ENCODE measurements at places on chromosomes 7 and 10.

DNA sequence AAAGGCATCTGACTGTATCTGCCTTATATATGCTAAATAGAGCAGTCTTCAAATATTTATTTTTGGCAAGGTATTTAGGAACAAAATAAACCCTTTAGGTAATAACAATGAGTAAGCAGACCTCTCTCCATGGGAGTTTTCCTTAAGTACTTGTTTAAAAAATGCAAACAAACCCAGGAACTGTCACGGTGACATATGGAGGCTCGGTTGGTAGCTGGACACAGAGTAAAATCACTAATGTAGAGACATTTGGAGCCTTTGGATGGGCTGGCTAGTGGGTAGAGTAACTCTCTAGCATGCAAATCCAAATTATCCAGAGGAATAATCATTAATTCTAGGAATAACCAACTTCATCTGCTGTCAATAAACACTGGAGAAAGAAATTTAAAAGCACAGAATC, 71.6 kb upstream of the LAMB4 start:
- DNase-seq: no peak

- no peak for DNase-seq
Measured at GRCh38 chr7:134212576-134213546, 85.7 kb downstream of the LRGUK start.

- no peak for DNase-seq
Measured at GRCh38 chr10:77264107-77264506, 373.5 kb downstream of the KCNMA1 start.

- DNase-seq: peak; percentile 38
Measured at GRCh38 chr10:86345859-86346798, 20.5 kb downstream of the GRID1 start.

- DNase-seq: no peak
Measured at GRCh38 chr7:99409192-99409572, 413 bp downstream of the BUD31 start.

DNA sequence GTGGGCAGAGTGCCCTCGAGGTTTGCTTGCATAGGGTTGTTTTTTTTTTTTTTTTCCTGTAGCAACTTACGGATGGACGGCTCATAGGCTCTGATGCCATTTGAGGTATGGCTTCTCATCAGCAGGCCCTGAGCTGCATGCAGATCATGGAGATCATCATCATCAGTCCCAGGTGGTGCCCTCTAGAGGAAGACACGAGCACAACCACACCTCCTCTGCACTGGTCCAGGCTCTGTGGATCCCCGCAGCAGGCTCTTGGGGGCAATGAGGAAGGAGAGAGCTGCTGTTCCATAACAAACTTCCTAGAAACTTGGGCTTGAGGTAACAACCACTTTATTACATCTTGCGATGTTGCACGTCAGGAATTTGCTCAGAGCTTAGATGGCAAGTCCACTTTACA, 132.7 kb upstream of the CXCL12 start:
- no peak for DNase-seq

GRCh38 chr10:60439641-60440040, 50.0 kb upstream of the ANK3 start:
- DNase-seq: no peak

DNA sequence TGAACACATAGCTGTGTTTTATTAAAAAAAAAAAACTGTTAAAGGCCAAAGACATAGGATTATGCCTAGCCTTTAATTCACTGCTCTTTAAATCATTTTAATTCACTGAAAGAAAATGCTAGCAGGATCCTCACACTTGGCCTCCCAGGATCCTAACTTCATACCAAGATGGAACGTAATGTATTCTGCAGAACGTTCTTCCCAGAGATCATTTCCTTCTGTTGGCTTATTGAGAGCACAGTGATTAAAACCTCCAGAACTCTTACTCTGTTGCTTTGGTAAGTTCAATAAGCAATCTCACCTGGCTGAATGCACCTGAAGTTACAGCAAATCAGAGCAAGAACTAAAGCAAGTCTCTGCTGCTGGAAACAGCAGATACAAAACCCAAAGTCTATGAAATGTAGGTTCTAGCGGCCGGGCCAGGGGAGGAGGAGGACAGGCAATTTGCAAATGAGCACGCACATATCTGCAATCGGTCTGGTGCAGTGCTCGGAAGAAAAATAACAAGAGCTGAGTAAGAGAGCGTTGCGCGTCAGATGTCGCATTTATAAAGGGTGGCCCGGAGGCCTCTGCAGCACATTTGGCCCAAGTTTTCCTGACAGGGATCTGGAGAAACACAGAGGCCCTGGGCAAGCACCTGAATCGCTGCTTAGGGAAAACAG, 193.9 kb downstream of the FAM107B start:
- DNase-seq: no peak

- DNase-seq: no peak
Measured at GRCh38 chr10:117553142-117553814, 10.7 kb downstream of the EMX2 start.

DNA sequence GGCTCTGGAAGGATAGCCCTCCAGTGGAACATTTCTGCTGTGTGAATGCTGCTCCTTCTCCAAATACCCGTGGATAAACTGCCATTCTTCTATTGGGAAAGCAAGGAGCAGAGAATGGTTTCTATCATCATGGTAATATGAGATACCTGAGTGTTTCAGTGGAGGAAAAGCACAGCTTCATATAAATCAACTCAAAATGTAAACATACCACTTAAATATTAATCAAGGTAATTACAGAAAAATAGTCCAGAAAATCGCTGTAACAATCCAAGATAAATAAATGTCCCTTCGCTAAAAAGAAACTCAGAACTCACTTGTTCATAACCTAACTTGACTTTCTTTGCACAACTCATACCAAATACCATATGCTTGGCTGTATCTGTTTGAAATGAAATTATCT, 635.8 kb downstream of the PARD3 start:
- no peak for DNase-seq

GRCh38 chr7:132398253-132398925, 177.9 kb downstream of the PLXNA4 start:
- no peak for DNase-seq

DNA sequence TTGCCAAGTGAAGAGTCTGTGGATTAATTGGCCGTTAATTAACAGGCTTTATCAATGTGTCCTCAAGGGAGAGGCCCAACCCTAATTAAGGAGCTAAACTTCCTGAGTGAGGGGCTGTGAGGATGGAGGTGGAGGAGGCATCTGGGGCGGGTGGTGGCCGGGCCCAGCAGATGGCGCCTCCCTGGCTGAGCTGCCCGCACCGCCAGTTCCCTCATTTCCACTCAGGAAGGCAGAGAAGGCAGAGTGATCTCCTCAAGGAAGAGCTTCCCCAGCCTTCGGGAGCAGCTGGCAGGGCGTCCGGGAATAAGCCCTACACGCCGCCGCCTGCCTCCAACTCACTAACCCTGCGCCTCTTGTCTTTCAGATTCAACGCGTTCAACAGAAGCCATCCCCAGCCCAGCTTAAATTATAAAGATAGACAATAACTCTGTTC, 112.2 kb downstream of the CYTH3 start:
- DNase-seq: peak; percentile 92

DNA sequence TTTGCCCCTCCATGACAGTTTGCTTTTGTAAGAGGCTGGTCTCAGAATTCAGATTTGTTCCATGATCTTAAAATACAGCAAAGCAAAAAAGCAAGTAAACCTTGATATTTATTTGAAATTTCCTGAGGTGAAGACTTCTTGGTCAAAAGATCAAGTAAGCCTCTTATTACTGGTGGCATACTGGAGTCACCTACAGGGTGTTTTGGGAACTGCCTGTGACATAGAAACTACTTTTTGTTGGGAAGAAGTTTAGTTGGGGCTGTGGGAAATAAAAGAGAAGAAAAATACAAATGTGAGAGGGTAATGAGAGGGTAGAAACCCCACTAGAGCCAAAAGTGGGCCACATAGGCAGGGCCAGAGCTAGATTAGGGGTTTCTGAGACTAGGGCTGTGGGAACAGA, 217.9 kb downstream of the OTUD1 start:
- no peak for DNase-seq

GRCh38 chr7:134639683-134640279, 6.9 kb upstream of the BPGM start:
- no peak for DNase-seq

GRCh38 chr7:151876899-151877777, at the start of gene PRKAG2:
Gene PRKAG2, minus strand, starts transcription at chr7:151877115. Its CDS starts 495 bp downstream, at chr7:151876620.
- peak; percentile 40 for DNase-seq

DNA sequence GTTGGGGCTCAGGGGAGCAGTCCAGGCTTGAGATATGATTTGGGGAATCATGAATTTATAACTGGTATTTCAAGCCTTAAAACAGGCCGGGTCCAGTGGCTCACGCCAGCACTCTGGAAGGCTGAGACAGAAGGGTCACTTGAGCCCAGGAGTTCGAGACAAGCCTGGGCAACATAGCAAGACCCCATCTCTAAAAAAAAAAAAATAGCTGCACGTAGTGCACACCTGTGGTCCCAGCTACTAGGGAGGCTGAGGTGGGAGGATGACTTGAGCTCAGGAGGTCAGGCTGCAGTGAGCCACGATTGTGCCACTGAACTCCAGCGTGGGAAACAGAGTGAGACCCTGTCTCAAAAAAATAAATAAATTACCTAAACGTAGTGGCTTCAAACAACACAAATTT, 81.7 kb upstream of the GTF2I start:
- no peak for DNase-seq

DNA sequence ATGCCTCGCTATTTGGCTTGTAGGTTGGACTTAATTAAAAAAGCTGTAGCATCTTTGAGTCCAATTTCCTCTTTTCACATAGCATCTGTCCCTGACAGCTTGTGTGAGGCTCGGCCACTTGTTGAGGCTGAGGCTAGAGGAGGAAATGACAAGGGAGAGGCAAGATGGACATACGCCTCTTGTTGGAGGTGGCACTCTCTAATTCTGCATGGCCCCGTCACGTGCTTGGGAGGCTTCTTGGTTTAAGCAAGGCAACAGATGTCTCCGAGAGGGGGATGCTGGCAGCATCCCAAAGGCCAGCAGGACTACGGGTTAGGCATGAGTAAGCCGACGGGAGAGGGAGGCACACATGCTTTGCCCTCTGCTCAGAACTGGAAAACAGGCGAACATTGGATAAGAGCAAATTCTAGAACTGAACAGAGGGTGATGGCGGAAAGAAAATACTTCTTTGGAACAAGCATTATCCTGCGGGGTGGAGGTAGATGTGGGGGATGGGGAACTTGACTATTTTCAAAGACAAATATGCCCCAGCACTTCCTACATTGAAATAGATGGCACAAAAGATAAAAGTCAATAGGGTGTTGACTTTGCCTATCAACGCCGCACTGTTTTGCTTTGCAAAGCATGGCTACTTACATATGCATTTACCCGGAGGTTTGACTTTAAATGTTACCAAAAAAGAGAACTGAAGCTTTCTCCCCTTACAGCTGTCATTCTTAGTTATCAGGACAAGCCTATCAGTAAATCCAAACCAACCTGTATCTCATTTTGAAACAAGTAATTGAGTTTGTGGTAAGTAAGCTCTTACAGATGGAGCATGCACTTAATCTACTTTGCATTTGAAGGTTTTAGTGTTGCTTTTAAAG, 94.8 kb downstream of the CHN2 start:
- DNase-seq: peak; percentile 21

DNA sequence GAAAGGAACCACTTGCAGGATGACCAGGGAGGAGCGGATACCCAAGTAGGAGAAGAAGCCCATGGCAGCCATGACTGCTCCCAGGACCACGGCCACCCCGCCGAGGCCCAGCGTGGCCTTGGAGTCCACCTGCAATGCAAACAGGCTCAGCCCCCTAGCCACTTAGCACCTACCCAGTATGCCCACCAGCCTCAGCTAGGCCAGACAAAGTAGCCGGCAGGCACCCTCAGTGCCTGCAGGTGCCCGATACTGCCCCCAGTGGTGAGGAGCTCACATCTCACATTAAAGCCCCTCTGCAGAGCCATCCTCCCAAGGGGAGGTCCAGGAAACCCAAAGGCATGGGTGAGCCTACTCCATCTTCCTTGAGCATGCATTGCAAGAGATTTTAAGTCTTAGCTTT, 6.6 kb downstream of the NPC1L1 start:
- peak; percentile 63 for DNase-seq

DNA sequence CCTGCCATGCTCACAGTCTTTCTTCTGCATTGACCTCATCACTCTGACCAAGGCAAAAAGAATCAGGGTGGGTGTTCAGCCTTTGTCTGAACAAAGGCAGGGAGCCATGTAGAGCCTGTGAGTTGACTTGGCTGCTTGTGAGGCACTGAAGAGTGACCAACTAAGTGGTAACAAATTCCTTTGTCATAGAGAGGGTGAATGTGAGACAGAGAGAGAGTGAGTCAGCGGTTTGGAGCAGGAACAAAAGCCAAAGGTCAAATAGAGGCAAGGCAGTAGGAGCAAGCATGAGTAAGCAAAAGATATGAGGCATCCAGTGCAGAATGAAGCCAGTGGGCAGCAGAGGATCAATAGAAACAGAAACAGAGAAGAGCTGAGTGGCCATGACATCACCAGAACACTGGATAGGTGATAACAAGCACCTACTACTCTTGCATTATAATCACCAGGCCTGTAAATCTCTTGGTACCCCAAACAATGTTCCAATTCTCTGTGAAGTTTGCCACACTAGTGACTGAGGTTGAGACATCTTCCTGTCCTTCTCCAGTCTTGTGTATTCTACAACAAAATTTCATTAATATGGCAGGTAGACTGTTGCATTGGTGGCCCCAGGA, 116.2 kb upstream of the LAMB4 start:
- DNase-seq: peak; percentile 89

DNA sequence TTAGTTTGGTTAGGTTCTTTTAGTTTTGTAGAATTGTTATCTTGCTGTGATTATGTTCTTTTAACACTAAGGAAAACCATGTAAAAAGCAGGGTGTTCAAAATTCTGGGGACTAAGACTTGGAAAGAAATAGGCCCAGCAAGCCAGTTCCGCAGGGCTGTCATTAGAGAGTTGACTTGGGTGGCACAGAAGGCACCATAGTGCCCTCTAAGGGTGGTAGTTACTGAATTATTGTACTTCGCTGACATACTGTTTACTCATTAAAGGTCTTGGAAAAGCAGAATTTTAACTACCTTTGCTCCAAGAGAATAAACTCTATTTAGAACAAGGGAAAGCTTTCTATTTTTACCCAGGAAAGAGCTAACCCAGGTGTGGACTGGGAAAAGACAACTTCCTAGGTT, 86.5 kb downstream of the OTUD1 start:
- peak; percentile 6 for DNase-seq

GRCh38 chr10:126422567-126422966, 34.3 kb upstream of the ADAM12 start:
- no peak for DNase-seq

DNA sequence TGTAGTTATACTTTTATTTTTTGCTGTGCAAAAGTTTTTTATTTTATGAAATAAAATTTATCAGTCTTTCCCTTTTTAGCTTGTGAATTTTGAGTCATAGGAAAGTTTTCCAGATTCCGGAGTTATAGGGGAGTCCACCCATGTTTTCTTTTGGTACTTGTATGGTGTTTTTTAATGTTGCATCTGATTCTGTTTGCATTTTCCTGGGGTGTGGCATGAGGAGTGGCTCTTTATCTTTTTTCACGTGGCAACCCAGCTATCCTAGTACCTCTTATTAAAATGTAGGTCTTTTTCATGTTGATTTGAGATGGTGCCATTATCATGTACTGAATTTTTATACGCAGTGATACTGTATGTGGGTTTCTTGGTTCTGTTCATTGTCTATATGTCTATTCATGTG, 19.7 kb downstream of the EXOC6 start:
- DNase-seq: no peak

All from AG08395 (cell line).